Umbilical cord (tissue), 2 donors: ENCODE measurements at places on chromosomes 2 and 18. TPM values are rescaled to one million over a fixed set of nuclear protein-coding genes. Genes with fewer than 3 reads are reported as not detected.

The PLEK gene
- total RNA-seq, result 22.9 TPM

The GPR155 gene
- 9.9 TPM for total RNA-seq

The LHCGR gene
- 2.6 TPM for total RNA-seq

The TPO gene
- total RNA-seq, result 6.0 TPM

The SCYGR4 gene
- 1.4 TPM for total RNA-seq

The FAM237A gene
- not detected for total RNA-seq

The FER1L5 gene
- 0.48 TPM for total RNA-seq

The AQP12A gene
- total RNA-seq, result not detected

The TBR1 gene
- total RNA-seq, result 4.3 TPM

The ABCA12 gene
- 2.4 TPM for total RNA-seq

The HOXD13 gene
- 4.8 TPM for total RNA-seq

The GPR45 gene
- total RNA-seq, result not detected

The EGR4 gene
- 1.4 TPM for total RNA-seq

The QPCT gene
- 37.6 TPM for total RNA-seq

The COL3A1 gene
- total RNA-seq, result 35,960 TPM

The RNU2-63P gene
- total RNA-seq, result not detected

The ZNF516 gene
- 29.6 TPM for total RNA-seq

The SAG gene
- total RNA-seq, result 14.7 TPM

The PARD6G gene
- 12.8 TPM for total RNA-seq

The CYP27C1 gene
- 0.72 TPM for total RNA-seq

The TTC27 gene
- 68.4 TPM for total RNA-seq

The HOXD1 gene
- 0.48 TPM for total RNA-seq

The SNTG2 gene
- total RNA-seq, result not detected

The PROKR1 gene
- 0.72 TPM for total RNA-seq

The KIAA2012 gene
- total RNA-seq, result 1.7 TPM

The TET3 gene
- 5.1 TPM for total RNA-seq

The SLC35F6 gene
- total RNA-seq, result 13.2 TPM

The IL1R1 gene
- total RNA-seq, result 82.3 TPM

The RAX gene
- 3.4 TPM for total RNA-seq

The CHAC2 gene
- 2.9 TPM for total RNA-seq

The CHRND gene
- total RNA-seq, result 1.7 TPM

The STRADB gene
- total RNA-seq, result 142 TPM

The CCDC102B gene
- 44.5 TPM for total RNA-seq

The USP37 gene
- total RNA-seq, result 46.0 TPM
